ENCODE measurements at places on chromosomes 12 and 14.

- DNase-seq = no peak
Measured at GRCh38 chr12:32522331-32523221, 123.2 kb downstream of the FGD4 start.

DNA sequence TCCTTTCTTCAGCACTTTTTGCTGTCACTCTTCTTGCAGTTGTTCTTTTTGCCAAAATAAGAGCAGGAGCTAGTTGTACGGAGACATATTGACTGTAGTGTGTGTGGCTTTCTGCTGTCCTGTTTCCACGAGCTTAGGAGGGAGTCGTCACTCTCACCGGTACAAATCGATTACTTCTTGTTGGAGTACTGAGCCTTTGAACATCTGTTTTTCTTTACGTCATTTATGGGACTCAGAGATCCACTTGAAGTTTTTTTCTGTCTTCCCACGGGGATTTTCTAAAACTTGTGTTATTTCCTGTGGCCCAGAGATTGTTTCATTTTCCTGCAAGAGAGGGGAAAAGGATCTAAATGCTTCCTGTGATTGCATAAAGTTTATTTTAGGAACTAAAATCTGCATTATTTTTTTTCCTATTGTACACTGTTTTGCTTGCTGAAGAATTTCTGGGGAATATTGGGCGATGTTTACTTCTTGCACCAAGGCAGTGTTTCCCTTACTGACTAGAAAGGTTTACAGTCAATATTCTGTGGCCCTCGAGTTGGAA is 199.8 kb upstream of the ARHGAP5 start:
- DNase-seq = no peak

DNA sequence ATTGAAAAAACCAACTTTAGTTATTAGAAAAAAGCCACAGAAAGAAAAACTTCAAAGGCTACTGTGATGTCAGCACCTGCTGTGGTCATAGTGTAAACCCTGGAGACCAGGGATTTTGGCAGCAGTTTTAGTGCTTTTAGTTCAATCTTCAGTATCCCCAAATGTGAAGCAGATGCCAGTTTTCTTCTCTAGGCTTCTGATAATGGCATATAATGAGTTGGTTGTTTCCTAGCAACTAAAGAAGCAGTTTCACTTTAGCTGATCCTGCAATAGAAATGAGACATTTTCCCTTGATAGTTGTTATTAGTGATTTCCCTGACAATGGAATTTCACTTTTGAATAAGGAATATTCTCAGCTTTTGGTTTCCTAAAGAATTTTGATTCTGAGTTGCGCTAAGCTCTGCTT is 131.2 kb downstream of the NUBPL start:
- DNase-seq = no peak

DNA sequence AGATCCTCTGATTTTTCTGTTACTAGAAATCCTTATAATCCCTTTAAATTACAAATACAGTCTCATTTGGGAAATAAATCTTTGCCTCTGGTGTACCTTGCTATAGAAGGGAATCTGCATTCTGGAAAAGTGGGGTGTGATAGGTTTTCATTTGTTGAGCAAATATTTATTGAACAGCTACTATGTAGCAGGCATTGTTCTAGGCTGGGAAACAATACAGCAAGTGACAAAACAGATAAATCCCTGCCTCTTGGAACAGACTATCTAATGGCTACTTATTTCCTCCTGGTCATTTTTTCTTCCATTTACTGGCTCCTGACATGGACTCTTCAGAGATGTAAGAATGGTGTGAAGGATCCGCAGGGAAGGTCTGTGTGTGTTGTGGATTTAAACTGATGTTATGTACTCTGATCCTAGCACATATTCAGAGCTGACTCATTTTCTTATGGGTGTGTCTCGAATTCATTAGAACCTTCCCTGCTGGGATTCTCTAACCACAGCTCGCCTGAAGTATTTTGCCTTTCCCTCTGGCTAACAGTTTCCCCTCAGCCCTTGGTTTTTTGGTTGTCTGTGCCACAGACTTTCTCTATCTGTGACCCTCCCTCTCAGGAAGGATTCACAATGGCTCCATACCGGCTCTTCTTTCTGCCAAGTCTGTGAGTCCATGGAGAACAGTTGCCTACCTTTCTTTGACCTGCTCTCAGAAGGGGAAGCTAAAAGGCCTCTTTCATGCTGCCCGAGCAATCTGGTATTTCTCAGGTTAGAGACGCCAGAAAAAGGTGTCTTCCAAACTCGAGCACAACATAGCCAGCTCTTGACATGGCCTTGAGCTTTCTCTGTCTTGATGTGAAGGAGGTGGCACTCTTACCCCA is 53.7 kb downstream of the TMTC2 start:
- DNase-seq = no peak

DNA sequence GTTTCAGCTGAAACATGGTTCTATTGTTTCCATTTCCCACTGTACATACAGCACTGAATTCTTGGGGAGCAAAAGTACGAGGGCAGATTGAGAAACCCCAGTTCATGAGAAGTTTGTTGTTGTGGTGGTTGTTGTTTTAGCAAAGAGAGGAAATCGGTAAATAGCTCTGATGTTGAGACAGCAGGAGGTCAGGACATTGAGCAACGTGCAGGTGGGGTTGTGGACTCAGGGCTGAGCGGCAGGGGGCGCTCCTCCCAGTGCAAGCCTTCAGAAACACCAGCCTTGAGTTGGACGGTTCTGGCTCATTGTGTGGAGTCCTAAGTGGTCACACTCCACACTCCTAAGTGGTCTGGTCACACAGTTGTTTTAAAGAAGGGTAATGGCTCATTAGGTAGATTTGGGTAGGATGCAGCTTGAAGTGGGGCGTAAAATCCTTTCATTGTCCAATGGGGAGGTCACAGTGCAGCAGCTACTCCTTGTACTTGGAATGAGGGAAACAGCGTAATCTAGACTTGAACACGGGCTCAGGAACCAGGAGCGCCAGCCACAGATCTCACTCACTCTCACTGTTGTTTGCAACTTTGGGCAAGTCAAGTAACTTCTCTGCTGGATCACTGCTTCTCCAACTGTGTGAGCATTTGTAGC is 14.5 kb upstream of the PWP1 start:
- DNase-seq = no peak

DNA sequence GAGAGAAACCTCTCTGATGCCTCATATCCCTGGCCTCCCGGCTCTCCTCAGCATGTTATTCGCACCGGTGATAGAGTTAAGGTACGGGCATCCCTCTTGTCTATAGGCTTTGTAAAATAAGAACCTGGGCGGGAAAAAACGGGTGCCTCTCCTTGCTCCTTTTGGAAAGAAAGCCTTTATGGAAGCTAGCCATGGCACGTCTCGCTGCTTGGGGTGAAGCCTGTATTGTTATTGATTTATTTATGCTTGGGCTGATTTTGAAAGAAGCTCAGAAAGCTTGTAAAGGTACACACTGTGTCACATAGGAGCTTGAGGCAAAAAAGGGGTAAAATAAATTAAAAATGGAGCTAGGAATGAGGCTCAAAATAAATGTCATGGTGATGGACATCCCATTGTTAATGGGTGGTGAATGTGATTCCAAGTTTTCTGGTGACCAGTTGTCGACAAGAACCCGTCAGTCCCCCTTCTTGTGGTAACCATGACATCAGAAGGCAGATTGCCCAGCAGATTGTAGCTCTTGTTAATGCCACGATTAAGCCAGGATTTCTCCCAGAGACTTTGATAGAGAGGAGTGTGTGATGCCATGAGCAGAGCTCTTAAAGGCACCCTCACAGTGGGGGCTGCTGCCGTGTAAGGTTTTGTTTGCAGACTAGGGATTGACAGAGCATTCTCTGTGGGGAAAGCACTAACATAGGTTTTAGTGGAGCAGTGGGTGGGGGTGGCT is 50.4 kb upstream of the ASPG start:
- no peak for DNase-seq

GRCh38 chr12:45988264-45988663 is 2.1 kb downstream of the SCAF11 start:
- no peak for DNase-seq

DNA sequence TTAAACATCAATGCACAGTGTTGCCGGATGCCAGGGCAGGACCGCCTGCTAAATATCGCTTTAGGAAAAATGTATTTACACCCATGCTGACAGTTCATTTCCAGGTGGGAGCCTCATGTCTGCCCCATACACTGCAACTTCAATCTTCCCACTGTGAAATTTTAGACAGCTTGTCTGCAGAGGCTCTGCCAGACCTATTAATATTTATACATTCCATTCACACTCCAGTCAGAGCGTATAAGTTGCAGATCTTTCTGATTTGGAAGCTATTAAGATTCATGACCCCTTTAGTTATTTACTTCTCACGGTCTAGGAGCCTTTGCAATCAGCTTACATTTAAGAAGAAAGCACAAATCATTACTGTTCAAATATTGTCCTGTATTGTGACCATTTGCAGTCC is 357.4 kb downstream of the ATP23 start:
- DNase-seq = no peak

GRCh38 chr12:52945389-52946232 is 3.3 kb upstream of the KRT18 start:
- DNase-seq = no peak

DNA sequence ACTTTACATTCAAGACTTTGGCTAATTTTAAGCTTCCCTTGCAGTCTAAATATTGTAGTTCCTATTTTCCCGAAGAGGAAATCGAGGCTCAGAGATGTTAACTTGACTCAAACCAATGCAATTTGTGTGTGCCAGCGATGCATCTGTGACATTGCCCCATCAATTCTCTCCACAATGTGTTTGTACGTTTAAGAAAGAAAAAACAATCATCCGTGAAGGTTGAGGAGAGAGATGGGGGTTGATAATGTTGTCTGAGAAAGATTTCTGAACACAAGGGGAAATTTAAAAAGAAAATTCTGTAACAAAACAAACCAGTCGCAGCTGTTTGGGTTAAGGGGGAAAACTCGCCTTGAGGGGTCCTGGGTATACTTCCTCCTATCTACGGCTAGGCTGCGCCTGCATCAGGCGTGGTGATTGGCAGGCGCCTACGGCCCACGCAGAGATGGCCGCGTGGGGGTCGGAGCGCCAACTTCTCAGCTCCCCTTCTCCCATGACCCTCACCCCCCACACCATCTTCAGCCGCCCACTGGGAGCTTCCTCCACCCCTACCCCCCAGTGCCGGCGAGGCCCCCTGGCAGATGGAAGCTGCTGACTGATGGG is 12.3 kb downstream of the SIX1 start:
- no peak for DNase-seq

- DNase-seq = no peak
Measured at GRCh38 chr12:124869059-124869665, 5.5 kb upstream of the SCARB1 start.

- peak; percentile 10 for DNase-seq
Measured at GRCh38 chr12:32918890-32919801, 22.6 kb upstream of the PKP2 start.

DNA sequence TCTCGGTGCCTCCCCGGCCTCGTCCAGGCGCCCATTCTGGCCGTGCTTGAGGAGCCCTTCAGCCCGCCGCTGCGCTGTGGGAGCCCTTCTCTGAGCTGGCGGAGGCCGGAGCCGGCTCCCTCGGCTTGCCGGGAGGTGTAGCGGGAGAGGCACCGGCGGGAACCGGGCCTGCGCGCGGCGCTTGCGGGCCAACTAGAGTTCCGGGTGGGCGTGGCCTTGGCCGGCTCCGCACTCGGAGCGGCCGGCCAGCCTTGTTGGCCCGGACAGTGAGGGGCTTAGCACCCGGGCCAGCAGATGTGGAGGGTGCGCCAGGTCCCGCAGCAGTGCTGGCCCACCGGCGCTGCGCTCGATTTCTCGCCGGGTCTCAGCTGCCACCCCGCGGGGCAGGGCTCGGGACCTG is 168.7 kb upstream of the RPL10L start:
- DNase-seq = no peak

Measured in DMS153 (cell line).